ENCODE measurements at places on chromosomes 16 and 17.

DNA sequence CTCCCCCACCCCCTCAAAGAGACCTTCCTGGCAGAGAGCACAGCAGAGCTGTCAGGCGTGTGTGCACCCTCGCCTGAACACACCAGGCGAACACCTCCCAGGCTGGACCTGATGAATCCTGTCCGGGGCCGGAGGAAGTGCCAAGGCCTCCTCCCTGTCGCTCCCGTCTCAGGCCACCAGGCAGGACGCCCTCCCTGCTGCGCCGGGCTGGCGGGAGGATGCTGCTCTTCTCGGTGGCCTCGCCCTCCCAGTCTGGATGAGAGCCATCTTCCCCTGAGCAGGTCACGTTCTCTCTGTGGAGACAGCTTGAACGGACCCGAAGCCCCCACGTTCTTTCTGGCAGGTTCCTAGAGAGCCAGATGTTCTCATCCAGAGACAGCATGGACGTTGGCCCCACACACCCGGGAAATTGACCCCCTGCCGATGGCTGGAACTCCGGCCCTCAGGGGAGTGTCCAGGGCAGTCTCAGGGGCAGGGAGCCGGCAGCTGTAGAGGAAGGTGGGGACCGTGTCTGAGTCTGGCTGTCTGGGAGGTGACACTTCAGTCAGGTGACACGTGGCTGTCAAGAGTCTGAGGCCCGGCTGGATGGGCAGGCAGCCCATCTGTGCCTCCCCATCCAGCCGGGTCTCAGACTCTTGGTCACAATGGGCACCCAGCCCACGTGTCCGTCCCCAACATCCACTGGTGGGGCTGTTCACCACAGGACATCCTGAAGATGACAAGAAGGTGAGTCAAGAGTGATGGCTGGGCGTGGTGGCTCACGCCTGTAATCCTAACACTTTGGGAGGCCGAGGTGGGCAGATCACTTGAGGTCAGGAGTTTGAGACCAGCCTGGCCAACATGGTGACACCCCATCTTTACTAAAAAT is 5.0 kb upstream of the TIMP2 start:
- DNase-seq = no peak

DNA sequence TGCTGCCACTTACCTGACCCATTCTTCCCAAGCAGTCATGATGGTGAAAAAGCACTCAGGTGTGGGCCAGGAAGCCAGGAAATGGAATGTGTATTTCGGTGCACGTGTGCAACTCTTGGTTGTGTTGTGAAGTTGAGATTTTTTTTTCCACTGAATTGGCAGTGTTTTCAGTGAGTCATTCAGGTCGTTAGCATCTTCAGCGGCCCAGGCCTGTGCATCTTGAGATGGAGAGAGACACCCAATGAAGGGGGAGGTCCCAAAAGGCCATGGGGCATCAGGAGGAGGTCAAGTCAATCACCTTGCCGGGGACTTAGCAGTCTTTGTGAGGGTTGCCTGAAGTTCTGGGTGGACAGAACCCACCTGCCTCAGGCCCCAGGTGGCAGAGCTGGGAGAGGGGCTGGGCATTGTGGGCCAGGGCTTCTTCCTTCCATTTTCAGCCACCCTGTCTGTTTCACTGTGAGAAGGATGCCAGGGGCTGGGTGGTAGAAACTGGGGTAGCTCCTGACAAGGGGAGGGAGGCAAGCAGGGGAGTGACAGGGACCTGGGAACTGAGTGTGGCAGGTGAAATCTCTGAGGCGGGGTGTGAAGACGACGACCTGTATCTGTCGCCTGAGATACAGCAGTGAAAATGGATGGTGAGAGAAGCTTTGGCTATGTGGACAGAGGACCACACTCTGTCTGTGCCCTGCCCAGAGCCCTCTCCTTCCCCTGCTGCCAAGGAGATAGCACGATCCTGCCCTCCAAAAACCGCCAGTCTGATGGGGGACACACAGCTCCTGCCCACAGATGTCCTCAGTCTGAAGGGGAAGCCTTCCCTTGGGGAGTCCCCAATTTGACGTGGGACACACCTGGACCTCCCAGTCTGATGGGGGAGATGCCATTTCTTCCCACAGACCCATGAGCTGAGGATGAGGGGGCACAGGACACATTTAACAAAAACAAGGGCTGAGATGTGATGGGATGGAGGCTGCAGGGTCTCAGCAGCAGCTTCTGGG is 11.9 kb downstream of the TBKBP1 start:
- no peak for DNase-seq

- DNase-seq = no peak
Observed at GRCh38 chr17:42950044-42950783, 14.0 kb downstream of the AARSD1 start.

DNA sequence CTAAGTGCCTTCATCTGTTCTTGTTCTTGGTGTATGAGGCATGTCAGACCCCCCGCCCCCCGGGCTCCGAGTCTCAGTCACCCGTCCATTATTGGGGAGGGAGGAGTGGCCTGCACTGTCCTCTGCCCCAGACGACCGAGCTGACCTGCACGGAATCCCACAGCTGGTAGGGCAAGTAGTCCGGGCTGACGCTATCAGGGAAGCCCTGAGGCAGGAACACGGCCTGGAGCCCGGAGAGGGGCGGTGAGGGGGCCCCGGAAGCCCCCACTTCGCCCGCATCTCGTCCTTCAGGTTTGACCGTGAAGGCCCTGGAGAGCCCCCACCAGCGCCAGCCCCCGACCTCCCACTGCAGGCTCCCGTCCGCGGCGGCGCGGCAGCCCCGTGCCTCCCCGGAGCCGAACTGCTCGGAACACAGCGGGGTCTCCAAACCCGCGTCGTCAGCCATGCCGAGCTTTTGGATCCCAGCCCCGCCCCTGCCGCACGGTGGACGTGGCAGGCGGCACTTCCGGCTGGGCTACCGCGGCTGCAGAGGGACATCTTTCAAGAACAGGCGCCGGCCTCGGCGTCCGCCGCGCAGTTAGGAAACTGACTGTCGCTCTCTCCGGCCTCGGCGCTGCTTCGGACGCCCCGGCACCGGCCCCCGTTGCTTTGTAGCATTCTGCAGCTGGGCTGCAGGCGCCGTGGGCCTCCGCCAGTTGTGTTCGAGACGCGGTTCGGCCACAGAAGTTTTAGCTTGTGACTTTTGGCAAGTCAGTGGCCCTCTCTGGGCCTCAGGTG is at the start of gene RUSF1:
RUSF1 (minus strand) TSS at position 463 of the 777 bp plus-strand sequence; CDS start at position 445, 18 bp downstream.
- peak; percentile 84 for DNase-seq

GRCh38 chr16:5560084-5560483 is 462.5 kb upstream of the EEF2KMT start:
- no peak for DNase-seq

GRCh38 chr16:84312783-84313382 is 18.2 kb downstream of the WFDC1 start:
- no peak for DNase-seq

DNA sequence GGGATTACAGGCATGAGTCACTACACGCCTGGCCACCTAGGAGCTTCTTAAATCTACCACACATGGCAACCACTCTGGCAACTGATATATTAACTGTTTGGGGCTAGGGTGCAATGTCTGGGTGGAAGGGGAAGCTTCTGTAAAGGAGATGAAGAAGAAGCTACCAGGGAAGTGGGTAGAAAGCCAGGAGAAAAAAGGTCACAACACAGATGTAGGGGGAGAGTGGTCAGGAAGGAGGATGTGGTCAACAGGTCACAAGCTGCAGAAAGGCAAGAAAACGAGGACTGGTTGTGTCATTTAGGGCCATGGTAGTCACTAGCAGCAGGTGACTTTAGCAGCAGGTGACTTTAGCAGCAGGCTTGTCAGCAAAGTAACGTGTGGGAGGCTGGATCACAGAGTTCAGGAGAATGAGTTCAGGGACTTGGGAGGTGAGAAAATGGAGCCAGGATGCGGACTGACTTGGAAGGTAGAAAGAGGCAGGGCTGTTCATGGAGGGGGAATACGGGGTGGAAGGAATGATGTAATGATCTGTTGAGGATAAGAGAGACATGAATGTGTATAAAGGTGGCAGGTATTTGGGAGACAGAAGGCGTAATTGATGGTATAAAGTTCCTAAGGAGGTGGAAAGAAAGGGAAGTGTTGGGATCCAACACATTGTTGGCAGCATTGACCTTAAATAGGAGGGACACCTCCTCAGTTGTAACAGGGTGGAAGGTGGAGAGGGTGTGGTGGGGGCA is 16.3 kb upstream of the WFIKKN2 start:
- no peak for DNase-seq

GRCh38 chr17:27408891-27409290 is 47.4 kb upstream of the KSR1 start:
- no peak for DNase-seq

GRCh38 chr16:5018793-5019192 is 14.9 kb downstream of the NAGPA start:
- no peak for DNase-seq

- no peak for DNase-seq
Observed at GRCh38 chr17:7910281-7910680, 5.8 kb downstream of the RNF227 start.

DNA sequence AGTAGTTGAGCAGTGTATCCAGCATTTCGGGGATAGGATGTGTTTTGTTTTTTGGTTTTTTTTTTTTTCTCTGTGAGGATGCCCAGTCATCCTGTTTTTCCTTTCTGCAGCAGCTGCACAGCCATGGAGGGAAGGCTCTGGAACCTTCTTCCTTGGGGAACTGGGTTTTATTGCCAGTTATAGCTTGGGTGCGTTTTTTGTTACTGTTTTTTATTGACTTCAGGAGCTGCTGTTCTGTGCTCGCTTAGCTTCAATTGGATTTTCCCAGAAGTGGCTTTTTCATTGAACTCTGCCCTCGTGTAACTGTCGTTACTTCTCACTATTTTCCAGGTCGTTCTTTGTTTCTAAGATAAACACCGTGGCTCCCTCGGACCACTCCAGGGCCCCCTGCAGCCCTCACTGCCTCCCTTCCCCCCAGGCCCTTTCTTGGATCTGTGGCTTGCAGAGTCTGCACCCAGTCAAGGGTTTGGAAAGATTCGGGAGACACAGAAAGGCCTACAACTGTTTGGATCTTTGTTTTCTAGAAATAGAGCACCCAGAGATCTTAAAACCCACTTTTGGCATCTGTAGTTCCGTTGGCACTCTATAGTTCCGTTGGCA is 119.7 kb upstream of the CACNG5 start:
- no peak for DNase-seq

GRCh38 chr17:29753845-29754439 is 131.2 kb upstream of the CORO6 start:
- DNase-seq = no peak

GRCh38 chr16:74942566-74942965 is 42.4 kb downstream of the WDR59 start:
- no peak for DNase-seq

DNA sequence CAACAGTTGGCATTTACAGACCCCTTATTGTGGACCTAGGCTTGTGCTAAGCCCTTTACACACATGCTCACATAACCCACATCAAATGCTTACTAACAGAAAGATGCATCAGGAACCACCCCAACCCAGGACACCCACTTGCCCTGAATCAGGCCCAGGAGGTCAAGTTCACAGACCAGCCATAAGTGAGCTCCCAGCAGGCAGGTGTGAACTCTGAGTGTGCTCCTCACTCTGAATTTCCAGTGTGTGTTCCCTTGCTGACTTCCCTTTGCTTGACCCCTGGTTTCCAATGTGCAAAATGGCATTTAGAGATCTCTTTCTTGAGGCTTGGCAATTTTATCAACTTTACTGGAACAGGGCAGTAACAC is 87.0 kb downstream of the BMERB1 start:
- DNase-seq = no peak

- no peak for DNase-seq
Observed at GRCh38 chr17:1078831-1079561, 82.1 kb downstream of the TIMM22 start.

GRCh38 chr17:35312790-35313711 is 60.4 kb downstream of the SLFN11 start:
- peak; percentile 55 for DNase-seq

DNA sequence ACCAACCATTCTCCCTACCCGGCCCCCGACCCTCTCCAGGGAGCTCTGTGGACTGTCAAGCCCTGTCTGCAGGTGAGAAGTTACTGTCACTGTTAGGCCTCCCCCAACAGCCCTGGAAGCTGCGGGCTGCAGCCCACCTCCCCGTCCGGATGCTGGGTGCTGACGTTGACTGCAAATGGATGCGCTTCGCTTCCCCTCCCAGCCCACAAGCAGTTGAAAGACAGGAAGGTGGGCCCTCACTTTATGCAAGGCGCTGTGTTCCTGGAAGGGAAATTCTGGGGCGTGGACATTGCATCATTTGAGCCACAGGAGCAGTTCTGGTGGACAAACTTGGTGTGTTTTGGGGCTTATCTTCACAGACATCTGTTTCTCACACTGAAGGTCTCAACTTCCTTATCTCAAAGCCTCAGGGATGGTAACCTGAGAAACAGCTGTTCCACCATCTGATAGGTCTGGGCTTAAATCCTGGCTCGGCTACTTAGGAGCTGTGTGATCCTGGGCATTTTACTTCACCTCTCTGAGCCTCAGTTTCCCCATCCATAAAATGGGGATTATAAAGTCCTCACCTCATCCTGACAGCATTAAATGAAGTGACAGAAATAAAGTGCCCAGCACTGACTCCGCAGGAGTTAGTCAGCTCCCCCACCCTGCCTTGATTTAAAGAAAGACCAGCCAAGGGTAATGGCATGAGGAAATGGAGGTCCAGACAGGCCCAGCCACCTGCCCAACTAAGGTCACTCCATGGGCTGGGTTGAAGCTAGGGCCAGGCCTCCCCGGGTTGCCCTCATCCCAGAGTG is 4.6 kb upstream of the DRC7 start:
- no peak for DNase-seq

DNA sequence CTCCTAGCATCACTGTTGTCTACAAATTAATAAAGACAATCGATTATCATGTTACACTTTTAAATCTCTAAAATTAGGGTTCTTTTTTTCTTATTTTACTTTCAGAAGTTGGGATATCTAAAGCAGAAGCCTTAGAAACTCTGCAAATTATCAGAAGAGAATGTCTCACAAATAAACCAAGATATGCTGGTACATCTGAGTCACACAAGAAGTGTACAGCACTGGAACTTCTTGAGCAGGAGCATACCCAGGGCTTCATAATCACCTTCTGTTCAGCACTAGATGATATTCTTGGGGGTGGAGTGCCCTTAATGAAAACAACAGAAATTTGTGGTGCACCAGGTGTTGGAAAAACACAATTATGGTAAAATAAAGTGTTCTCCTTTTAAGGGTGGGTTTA is 2.4 kb downstream of the RAD51C start:
- no peak for DNase-seq

DNA sequence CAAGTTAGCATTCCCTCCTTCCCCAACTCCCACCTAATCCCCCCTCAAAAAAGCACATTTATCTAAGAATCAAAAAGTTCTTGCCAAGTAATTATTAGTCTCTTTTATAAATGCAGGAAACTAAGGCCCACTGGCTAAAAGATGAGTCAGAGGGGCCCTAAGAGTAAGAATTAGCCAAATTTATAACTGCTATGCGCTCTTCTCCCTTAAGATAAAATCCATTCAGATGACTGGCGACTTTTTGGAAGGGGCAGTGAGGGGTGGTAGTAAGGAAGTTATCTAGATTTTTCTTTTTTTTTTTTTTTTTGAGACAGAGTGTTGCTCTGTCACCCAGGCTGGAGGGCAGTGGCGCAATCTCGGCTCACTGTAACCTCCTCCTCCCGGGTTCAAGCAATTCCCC is 17.1 kb downstream of the ZNF652 start:
- DNase-seq = no peak
